Bladder microvascular endothelial cell (primary cell): ENCODE measurements at places on chromosomes 1 and 21. TPM values are rescaled to one million over a fixed set of nuclear protein-coding genes. Genes with fewer than 3 reads are reported as not detected.

The MORN1 gene
- 2.8 and 10.6 TPM in 2 replicates for total RNA-seq

The DYNLT4 gene
- 0.25 and 0.32 TPM in 2 replicates for total RNA-seq

The TRAF5 gene
- 7.9 and 25.0 TPM in 2 replicates for total RNA-seq

The CSF3R gene
- not detected in 2 replicates for total RNA-seq

The ARHGEF16 gene
- 0.81 and 0.94 TPM in 2 replicates for total RNA-seq

The C1orf56 gene
- total RNA-seq: 0.63 and 1.5 TPM in 2 replicates

The CD1D gene
- total RNA-seq: under 0.01 TPM in 1 of 2 replicates, not detected in the other

The CFHR5 gene
- total RNA-seq: not detected in 2 replicates

The RC3H1 gene
- total RNA-seq: 11.7 and 32.7 TPM in 2 replicates

The CCDC27 gene
- not detected in 2 replicates for total RNA-seq

The ST7L gene
- total RNA-seq: 9.4 and 23.3 TPM in 2 replicates
